Activated T-cell treated with anti-CD3 and anti-CD28 coated beads for 4 hours (primary cell): ENCODE measurements at places on chromosomes 2 and 18.

DNA sequence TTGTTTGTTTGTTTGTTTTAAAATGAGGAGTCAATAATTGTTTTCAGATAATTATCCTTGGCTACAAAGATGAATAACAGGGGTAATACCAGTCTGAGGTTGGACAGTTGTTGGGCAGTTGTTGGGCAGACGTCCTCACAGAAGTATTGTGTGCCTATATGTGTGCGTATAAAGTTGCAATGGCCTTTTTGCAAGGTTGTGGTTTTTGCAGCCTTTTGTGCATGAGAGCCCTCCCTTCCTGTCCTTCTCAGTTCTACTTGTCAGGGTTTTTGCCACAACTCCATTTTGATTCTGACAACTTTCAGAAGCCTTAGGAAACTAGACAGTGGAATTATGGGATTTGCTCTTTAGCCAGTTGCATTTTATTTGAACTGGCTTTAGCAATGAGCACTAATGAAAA lies 6.0 kb upstream of the STK39 start:
- DNase-seq, result no peak

DNA sequence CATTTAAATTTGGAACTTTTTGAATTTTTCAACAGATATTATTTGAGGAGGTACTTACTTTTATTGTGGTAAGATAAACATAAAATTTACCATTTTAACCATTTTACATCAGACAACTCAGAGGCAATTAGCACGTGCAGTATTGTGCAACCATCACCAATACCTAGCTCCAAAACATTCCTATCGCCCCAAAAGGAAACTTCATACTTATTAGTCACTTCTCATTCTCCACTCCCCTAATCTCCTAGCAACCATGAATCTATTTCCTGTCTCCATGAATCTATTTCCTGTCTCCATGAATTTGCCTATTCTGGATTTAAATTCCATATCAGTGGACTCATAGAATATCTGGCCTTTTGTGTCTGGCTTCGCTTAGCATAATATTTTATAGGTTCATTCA lies 69.9 kb upstream of the FAM136A start:
- DNase-seq, result no peak

- no peak for DNase-seq
Measured at GRCh38 chr2:23850564-23851256, 76.2 kb downstream of the ATAD2B start.

- no peak for DNase-seq
Measured at GRCh38 chr2:149084924-149085795, 46.7 kb downstream of the LYPD6B start.

DNA sequence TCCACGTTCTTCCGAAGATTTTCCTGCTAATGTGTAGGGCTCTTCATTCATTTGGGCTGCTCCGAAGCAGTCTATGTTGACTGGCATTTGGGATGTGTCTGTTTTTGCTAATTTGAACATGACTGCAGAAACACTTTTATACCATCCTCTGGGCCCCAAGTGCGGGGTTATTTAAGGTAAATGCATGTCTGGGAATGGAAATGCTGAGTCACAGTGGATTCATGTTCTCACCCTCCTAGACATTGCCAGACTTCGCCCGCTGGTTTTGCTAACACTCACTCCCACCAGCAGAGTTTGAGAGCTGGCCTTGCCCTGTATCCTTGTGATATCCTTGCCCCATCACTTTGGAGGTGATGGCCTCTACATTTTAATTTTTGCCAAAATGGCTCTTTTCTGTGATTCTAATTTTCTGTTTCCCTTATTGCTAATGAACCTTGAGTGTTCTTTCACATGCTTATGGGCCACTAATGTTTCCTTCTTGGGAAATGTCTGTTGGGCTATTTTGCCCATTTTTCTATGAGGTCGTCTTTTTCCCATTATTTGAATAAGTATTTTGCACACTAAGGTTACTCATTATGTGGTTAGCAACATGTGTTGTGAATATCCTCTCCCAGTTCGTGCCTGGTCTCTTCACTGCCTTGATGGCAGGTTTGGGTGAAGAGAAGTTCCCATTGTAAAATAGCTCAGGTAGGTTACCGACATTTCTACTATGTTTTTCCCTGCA lies 204.1 kb downstream of the GLI2 start:
- no peak for DNase-seq

- no peak for DNase-seq
Measured at GRCh38 chr2:215536510-215536909, 100.6 kb upstream of the FN1 start.

GRCh38 chr18:61549416-61549815 lies 216.2 kb downstream of the CDH20 start:
- no peak for DNase-seq

- no peak for DNase-seq
Measured at GRCh38 chr18:7207366-7207915, 23.4 kb upstream of the LRRC30 start.

DNA sequence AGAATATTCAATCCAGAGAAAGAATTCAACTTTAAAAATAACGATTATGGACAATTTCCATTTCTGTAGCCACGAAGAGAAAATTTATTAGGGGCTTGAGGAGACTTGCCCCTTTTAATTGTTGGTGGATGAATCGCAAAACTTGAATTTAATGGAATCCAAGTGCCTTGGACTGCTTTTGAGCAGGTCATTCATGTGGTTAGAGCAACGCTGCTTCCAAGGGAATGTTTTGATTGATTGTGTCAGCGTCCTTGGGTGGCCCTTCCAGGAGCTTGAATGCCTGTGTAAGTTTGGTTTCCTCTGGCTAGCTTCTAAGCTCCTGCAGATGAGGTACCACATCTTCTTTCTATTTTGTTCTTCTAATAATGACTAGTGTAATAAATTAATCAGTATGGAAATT lies 213.4 kb downstream of the LTBP1 start:
- no peak for DNase-seq

- no peak for DNase-seq
Measured at GRCh38 chr2:163878718-163879117, 142.9 kb upstream of the FIGN start.

DNA sequence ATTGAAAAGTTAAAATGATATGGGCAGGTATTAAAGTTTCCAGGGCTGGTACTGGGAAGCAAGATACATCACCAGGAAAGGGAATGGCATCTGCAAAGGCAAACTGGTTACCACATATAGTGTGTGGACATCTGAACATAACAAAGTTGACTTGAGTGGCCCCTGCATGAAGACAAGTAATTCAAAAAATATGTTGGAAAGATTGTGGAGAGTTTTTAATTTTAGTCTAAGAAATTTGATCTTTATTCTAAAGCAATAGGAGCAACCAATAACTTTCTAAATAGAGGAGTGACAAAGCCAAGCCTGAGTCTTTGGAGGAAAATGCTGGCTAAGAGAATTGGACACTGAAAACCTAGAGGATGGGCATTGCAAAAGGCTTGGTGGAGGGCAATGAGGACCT lies 278.2 kb downstream of the ALK start:
- no peak for DNase-seq

GRCh38 chr2:15728245-15728938 lies 136.7 kb downstream of the DDX1 start:
- DNase-seq, result no peak

DNA sequence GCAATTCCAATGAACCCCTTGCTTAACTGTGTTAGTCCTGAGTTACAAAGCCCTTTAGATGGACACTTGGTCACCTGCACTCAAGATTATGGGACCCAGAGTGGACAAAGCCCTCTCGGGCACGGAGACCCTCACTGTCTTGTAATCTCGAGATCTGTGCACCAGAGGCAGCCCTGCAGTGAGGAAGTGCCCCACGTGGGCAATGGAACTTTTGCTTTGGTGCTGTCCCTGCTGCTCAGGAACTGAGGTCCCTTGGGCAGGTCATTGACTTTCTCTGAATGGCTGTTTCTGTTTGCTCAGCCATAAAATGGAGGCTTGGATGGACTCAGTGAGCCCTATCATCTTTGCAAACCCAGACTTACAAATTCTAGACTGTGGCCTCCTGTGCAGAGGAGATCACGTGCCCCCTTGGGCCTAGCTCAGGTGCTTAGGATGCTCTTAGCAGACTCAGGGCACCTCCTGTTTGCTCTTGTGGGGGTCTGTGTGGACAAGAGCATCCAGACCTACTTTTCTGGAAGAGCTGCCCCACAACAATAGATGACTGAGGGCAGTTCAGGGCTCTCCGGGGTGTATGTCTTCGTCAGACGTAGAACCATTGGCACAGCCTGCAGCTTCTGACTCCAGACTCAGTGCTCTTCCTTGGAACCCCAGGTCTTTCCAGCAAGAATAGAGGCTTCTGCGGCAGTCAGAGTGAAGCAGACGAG lies 94.5 kb upstream of the HS6ST1 start:
- no peak for DNase-seq

DNA sequence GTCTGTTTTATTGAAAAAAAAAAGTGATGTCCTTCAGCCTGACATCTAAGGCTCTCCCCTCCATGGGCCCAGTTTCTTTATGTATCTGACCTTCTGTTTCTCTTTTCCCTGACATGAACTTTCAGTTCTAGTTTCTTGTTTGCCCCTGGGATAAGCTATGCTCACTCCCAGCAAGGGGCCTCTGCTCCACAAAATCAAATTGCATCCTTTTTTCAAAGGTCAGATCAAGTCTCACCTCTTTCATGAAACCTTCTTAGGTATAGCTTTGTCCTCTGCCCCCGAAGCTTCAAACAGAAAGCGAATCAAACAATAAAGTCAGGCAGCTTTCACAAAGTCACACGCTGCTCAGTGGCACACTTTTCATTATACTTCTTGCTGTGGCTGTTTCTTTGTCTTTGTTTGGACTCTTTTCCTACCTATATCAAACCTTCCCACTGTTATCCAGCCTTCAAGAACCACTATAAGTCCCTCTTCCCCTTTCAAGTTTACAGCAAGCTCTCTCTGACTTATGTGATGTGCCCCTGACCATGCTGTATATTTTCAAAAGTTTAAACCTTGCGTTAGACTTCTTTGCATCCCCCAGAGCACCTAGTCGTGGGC lies 23.3 kb downstream of the MAP3K19 start:
- no peak for DNase-seq

DNA sequence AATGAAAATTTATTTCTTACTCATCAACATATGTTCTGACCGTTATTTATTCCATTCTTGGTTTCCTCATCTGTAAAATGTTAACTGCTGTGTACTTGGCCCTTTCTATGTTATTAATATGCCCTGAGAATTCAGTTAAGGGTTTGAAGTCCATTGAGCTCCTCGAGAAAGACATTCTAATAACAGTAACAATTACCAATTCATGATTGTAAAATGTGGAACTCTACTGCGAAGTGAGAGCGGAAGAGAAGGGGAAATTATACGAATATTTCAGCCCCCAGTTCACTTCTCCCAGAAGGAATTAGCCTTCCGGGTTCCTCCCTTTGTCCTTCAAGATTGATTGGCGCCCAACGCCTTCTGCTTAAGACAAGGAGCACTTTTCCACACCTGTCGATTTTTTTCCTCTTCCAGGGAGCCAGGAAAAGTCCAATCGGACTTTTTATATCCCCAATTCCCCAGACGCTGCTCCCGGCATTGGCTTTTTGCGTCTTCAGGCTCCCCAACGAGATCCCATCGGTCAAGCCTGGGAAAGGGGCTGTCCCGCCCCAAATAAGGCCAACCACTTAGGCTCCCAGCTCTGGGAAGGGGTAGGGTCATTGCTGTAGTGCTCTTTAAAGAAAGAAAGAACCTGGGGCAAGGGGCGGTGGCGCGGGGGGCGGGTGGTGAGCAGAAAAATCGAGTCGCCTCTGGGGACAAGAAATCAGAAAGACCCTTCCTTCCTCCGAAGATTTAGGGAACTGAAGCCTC lies 1.6 kb downstream of the DSC2 start:
- DNase-seq, result no peak

DNA sequence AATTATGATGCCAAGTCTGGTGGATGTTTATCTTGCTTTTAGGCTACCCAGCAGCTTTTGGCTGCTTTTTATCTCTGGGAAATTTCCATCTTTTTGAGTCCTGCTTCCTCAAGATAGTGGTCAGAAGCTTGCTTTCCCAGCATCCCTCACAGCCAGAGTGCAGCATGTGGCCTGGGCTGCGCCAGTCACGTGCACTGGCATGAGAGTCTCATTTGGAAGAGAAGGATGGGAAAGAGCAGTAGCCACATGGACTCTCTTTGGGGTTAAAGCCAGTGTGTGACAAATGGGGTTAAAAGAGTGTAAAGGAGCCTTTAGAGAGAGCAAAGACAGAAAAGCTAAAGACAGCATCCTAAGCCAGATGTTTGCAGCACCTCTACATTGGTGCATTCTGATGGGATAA lies 12.7 kb downstream of the GPR39 start:
- no peak for DNase-seq

GRCh38 chr2:241855888-241856422 lies 2.7 kb downstream of the PDCD1 start:
- no peak for DNase-seq

DNA sequence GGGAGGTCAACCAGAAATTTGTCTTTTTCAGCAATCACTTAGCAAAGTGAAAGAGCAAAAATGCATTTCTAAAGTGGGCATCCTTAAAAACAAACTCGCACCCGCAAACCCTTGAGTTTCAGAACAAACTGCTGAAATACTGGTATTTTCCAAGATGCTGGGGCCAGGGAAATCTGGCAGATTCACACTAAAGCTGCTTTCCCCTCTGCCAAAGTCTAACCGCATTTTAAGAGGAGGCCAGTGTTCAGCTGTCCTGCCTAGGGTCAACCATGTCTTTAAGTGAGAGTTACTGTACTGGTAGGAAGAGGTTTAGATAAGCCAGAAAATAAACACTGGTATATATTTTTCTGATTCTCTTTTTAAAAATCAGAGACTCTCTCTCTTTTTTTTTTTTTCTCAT lies 55.9 kb downstream of the ACVR1 start:
- no peak for DNase-seq

- no peak for DNase-seq
Measured at GRCh38 chr2:134660626-134661402, 58.0 kb downstream of the TMEM163 start.

DNA sequence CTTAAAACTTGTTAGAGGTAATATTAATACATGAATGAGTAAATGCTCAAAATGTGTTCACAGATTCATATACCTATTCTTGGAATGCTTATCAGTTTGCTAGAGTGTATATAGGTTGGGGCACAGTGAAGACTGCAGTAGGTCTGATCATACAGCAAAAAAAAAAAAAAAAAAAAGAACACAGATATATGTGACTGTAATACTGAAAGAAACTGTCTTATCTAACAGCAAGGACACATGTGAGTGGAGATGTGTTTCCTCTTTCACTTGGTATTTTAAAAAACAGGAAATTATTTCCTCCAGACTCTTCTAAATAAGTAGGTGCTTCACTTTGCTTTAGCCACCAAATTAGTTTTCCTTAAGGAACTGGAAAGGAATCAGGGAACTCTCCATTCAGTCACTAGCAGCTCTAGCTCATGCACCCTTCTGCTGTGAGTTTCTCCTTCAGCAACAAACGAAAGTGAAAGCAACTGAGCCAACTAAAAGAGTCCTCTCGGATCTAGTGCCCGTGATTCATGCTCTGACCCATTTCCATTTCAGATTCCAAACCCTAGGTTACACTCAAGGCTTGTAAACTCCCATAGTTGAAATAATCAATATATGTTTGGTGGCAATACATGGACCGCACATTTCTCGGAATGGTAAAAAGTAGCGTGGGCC lies 98.5 kb downstream of the DSEL start:
- peak; percentile 3 for DNase-seq

GRCh38 chr2:160397530-160397865 lies 96.1 kb downstream of the RBMS1 start:
- DNase-seq, result no peak
